Stimulated activated CD8-positive, alpha-beta memory T cell treated with anti-CD3 and anti-CD28 coated beads, Interleukin-4, amount 100 ng/mL, for 48 hours (primary cell): ENCODE measurements at places on chromosomes 6 and 20.

DNA sequence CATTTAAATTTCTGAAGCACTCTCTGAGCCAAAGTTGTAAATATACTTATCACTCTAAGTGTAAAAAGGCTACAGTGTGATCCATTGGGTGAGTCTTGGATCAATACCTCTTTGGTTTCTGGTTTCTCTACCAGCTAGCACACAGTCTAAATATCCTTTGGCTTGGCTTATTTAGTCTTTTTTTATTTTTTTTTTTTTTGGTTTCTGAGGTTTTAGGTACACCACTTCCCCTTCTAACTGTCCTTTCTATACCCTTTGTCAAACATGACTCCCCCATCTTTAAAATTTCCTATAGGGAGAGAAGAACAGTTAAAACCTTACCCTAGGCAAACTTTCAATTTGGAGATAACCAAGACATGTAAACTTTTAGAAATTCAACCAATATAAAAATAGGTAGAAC lies 379.0 kb downstream of the PHF3 start:
- no peak for DNase-seq

GRCh38 chr6:123168892-123169773 lies 173.1 kb downstream of the CLVS2 start:
- DNase-seq, result no peak

DNA sequence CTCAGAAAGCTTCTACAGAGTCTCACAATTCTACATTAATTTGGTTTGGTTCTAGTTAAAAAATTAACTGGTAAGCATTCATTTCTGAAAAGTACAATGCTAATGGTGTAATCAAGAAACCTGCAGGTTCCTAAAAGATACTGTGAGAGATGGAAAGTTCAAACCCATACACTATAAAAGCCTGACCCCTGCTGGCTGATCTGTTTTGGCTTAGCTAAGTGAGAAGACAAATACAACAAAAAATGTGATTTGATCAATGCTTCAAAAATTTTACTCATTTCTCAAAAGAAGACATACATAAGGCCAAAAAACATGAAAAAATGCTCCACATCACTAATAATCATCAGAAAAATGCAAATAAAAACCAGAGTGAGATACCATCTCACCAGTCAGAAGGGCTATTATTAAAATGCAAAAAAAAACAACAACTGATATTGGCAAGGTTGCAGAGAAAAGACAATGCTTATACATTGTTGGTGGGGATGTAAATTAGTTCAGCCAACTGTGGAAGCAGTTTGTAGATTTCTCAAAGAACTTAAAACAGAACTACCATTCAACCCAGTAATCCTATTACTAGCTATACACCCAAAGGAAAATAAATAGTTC lies 102.8 kb downstream of the MOXD1 start:
- DNase-seq, result peak; percentile 56

DNA sequence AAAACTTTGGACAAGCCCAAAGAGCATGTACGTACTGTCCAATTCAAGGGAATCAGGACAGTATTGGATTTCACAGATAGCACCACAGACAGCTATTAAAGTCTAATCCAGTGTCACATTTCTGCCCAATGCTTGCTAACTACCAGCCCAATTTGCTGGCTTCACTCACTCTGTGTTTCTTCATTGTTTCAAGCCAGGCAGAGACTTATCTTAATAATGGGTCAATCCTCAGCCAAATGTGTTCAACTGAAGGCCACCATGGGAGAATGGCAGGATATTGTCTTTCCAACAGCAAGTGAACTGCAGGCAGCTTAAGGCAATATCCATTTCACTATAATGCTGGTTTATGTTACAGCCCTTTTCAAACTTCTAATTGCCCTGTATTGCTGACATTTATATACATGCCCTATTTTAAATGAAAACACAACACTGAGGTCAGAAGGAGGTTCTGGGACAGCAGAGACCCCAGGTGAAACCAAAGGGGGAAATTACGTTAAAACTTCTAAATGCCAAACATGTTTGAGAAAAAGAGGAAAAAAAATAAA lies 142.1 kb upstream of the RSPO3 start:
- no peak for DNase-seq

GRCh38 chr6:67689329-67689728 lies 945.8 kb upstream of the ADGRB3 start:
- DNase-seq, result no peak

DNA sequence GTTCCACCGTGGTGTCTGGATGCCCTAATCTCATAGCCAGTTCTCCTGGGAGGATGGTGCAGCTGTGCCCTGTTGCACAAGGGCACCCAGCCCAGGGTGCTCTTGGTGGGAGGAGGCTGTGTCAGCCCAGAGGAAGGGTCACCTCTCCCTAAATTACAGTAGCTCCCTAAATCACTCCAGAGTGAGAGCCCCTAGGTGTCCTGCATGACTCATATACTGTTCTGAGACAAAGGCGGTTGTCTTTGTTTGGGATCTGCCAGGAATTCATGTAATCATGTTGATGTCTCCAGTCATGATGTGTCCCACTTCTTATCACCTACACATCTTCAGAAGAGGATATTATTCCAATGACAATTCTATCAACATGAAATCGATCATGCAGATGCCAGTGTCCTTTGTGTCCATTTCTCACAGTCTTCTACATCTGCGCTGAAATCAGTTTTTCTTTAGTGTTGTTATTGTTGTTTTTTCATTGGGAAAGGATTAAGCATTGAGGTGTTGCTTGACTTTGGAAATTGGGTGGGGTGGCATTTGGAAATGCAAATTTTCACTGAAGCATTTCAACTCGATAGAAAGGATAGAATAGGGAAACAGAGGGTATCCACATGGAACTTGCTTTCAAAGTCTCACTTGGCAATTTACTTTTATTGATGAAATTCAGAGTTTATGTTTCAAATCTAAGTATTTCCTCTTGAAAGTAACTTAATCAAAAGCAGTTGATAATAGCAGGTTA lies 19.5 kb downstream of the PERP start:
- no peak for DNase-seq

DNA sequence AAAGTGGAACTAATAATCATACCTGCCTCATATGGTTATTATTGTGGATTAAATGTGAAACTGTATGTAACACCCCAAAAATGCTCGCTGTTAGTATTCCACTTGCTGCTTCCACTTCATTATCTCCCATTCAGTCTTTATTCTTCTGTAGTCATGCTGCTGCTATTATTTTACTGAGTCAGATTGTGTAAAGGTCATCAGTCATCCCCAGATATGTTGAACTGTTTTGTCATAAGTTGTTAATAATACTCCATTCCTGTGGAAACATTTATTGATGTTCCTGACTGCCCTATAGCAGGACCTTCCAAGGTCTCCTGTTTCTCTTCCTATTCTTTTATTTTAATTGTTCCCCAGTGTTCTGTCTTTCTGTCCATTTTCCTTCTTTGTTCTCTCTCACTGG lies 1148.3 kb downstream of the EPHA7 start:
- DNase-seq, result no peak

- DNase-seq, result no peak
Measured at GRCh38 chr6:84449220-84449619, 221.8 kb upstream of the CEP162 start.

DNA sequence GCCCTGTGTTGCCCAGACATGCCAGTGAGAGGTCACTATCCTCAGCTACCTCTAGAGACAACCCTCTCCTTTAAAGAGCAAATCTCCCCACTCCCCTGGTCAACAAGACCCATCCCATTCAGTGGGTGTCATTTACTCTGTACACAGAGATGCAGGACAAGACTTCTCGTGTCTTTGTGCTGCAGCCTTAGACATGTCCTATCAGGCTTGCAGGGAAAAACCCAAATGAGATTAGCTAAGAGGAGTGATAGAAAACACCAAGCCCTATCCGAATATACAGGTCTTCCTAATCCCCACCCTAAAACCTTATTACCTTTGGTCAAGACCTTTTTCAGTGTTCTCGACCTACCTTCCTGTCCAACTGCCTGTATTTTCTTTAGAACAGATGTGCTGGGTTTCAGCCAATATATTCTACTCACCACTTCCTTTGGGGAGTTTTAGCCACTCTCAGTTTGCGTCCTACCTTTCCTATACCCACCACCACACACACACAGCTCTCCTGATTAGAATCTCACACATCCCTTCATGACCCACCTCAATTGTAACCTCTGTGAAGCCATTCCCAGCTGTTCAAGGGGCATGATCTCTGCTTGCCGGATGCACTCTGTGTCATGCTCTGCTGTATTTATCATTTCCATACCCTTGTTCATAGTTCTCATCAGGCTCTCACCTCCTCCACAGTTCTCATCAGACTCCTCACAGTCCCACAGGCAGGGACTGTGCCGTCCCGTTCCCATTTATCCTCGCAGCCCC lies 39.7 kb downstream of the TRAM2 start:
- DNase-seq, result peak; percentile 28

GRCh38 chr20:53800883-53801604 lies 207.4 kb upstream of the ZNF217 start:
- no peak for DNase-seq

- DNase-seq, result no peak
Measured at GRCh38 chr6:42966571-42966970, 6.0 kb downstream of the GNMT start.

DNA sequence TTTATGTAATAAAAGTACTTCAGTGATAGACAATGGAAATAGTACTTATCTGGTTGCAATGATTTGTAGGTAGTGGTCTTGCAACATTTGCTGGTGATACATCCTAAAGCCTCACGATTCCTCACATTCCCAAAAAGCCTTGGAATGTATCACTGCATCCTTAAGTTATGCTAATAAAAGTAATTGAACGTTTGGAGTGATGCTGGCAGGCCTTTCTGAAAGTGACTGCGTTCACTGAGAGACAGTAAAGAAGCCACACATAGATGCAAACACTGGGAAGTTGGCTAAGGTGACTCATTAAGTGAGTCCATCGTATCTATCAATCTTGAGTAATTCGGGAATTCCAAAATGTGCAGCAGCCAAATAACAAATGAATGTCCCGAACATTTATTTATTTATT lies 444.1 kb upstream of the SOX4 start:
- no peak for DNase-seq

- no peak for DNase-seq
Measured at GRCh38 chr6:70221025-70221714, 81.7 kb downstream of the COL9A1 start.

- no peak for DNase-seq
Measured at GRCh38 chr6:48290595-48290994, 179.6 kb upstream of the PTCHD4 start.
